NCI-H1694 (cell line): ENCODE measurements at places on chromosomes 5 and 9.

DNA sequence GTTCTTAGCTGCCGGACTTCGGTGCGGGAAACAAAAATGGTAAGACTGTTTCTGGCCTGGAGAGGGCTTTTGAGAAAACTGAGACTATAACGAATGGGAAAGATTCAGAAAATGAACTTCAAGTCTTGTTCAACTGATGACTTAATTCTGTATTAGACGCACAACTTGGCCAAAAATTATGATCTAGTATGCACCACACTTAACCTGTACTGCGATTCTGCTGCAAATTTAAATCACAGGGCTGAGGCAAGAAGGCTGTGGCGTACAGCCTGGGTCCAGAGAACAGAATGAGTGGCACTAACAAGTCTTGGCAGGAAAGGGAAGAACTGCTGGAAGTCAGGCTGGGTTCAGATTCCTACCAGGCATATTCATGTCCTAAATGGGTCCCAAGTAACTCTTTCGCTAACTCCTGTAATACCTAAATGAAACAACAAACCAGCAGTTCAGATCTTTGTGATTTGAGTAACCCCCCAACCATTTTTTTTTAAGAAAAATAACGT, 781 bp upstream of the COL23A1 start:
- no peak for DNase-seq

GRCh38 chr5:147658293-147658932, 124.1 kb downstream of the JAKMIP2 start:
- DNase-seq: no peak

DNA sequence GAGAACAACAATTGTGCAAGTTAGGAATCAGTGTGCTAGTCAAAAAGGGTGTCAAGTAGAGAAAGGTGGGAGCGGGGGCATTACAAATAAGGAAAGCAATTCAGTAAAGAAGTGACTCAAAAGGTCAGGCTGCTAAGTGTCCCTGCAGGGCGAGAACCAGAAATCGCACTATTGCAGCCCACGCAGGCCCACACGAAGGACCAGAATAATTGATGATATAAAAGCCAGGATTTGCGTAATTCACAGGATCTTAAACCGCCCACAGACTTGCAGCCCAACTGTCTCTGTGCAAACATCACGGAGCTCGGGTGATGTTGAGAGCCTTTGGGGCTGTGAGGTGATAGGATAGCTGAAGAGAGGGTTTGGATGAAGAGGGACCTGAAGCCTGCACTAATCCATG, 349.0 kb downstream of the BRINP1 start:
- no peak for DNase-seq

DNA sequence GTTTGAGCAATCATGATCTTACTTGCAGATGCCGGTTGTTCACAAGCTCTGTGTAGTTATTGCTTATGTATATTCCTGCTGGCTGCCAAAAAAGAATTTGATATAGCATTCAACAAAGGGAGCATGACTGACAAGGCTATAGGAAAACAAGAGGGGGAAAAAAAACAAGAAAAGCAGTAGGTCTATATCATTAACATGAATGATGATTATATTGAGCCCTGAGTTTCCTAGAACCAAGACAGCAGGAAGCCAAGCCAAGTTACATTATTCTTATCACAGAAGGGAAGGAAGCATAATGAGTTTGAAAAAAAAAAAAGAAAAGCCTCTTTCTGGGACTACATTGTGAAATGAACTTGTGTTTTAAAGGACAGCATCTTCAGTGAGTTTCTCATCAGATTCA, 41.0 kb downstream of the TSTD2 start:
- no peak for DNase-seq

- no peak for DNase-seq
These were observed 53.4 kb upstream of the RARS1 start for GRCh38 chr5:168432903-168433302.

- no peak for DNase-seq
These were observed 21.1 kb downstream of the ERCC6L2 start for GRCh38 chr9:95896580-95896979.

GRCh38 chr5:16736158-16736995, 119.6 kb upstream of the RETREG1 start:
- DNase-seq: peak; percentile 39

- DNase-seq: no peak
These were observed 19.2 kb upstream of the EXOC3 start for GRCh38 chr5:423626-424261.

DNA sequence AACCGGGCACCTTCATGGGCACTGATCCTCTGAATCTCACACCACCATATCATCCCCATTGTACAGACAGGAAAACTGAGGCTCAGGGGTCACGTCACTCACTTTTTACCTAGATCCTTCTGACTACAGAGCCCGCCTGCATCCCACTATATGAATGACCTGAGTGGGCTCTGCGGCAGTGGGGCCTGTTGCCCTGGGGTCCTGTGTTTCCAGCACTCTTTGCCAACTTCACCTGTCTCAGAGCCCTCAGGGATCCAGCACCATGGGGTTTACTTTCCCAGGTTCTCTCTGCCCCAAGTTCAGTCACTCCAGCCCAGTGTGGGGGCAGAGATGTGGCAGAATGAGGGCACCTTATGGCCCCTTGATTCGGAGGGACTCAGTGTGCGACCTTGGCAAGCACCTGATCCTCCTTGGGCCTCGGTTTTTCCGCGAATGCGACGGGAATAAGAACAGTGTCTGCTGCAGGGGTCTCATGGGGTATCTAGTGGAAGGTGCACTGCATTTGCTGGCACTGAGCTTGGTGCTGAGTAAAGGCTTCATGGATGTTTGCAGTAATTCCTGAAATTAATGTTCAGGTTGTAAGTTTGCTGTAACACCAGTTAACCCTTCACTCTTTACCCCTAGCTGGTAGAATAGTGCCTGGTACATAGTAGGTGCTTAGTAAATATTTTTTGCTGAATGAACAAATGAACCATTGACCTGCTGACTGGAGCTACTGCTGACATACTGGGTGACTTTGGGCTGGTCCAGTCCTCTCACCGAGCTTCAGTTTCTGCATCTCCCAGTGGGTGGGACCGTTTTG, 47.1 kb upstream of the BOD1 start:
- DNase-seq: no peak

- no peak for DNase-seq
These were observed 251.7 kb downstream of the DENND1A start for GRCh38 chr9:123678038-123678877.

- DNase-seq: no peak
These were observed 143.3 kb downstream of the ALDH1A1 start for GRCh38 chr9:72809586-72809985.

DNA sequence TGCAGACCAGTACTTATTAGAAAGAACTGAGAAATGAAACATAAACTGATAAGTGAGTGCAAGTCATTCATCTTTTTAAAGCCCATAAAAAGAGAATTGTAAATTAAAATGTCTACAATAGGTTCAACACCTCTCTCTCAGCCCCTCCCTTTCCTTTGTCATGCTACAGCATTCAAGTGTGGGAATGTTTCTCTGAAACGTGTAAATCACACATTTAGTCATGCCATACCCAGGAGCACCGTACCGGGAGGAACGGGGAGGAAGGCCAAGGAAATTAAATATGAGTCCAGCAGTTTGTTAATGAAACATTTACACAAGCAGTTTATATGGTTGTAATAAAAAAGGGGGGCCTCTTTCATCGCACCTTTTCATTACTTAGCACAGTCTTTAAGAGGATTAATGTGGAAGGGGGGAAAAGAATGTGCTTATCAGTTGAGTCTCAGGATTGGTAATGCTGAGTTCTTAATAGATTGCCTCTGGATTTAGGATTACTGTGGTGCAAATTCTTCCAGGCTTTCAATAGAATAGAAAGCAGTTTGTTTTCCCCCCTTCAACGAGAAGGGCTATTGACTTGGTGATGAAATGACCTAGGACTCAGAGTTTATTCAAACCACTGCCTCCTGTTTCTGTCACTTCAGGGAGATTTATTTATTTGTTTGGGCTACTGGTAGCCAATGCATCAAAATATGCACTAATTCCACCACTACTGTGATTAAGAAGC, 176.0 kb upstream of the ZNF608 start:
- no peak for DNase-seq

DNA sequence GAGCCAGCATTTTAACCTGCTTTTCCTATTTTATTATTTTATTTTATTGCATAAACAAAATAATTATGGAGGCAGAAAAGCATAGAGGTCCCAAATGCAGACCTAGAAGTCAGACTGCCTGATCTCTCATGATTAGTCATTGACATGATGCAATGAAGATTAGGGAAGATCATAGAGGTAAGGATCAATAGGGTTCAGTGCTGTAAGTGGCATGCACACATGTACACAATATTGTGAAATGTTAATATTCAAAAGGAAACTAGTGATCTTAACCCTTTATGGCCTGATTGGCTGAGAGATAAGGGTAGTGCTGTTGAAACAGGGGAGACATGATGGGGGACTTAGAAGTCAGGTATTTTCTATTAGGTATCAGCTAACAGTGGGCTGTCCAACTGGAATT, 1.1 kb upstream of the FRRS1L start:
- no peak for DNase-seq

DNA sequence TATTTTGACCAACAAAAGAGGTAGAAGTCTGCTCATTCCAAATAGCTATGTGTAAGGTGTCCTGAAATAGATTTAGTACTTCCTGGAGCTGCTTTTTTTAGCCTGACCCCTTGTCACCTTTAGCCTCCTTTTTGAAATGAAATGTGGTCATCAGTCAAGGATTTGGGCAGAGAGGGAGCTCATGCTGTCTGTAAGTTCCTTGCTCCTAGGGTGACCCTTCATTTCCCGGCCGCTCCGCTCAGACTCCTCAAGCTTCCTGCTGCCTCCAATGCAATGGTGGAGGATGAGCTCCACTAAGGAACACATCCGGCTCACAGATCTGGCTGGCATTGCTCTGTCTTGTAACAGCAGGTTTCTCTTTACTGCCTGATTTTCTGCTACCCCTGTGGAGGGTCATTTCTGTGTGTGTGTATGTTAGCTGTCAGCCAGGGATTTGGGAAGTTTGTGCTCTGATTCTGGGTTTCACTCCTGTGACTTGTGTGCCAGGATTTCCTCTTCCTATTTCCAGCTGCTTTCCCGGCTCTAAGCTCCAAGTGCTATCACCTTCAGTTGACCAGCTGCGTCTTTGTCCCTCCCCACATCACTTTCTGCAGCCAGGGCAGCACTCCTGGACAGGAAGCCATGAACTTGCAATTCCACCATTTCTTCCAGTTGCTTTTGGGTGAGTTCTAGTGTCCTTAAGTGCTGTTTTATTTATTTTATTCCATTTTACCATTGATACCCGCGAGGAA, 265.9 kb downstream of the ICE1 start:
- DNase-seq: no peak

GRCh38 chr9:92173318-92173717, 58.1 kb upstream of the SPTLC1 start:
- no peak for DNase-seq

DNA sequence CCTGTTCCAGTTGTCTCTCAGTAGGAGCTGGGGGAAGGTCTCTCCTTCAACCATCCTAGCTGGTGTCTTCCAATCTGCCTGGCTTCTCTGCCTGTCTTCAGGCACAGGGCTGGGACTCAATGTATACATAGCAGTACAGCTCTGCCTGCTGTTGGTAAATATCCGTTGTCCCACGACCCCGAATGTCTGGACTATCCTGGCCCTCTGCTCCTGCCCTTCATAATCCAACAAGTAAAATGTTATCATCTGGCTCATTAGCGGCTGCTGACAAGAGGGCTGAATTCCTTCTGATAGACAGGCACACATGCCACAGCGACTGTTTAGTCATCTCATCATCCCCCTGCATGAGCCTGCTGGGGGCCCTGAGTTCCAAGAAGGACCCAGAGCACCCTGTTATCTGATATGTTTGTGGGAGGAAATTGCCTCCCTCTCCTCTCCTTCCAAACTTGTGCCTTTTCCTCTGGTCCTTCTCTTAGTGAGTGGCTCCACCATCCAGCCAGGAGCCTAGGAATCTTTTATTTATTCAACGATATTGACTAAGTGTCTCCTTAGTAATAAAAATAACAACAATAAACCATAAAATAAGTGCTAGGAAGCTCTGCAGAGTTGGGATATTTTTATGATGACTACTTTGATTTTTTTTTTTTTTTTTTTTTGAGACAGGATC, 29.5 kb upstream of the TGFBR1 start:
- DNase-seq: no peak

DNA sequence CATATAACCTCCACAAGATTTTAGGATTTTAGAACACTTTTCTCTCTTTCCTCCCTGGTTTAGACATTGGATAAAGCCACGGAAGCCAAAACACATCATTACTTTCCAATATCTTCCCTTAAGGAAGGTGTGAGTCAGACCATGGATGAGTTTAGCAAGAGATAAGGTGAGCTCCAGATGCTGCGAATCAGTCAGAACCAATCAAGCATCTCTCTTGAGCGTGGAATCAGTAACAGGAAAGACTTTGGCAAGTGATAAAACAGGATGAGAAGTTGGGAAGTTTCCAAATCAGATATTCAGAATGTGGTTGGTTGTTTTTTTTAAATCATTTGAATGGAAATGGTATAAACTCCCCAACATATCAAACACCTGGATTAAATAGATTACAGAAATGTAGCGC, 397.8 kb downstream of the EFNA5 start:
- no peak for DNase-seq

DNA sequence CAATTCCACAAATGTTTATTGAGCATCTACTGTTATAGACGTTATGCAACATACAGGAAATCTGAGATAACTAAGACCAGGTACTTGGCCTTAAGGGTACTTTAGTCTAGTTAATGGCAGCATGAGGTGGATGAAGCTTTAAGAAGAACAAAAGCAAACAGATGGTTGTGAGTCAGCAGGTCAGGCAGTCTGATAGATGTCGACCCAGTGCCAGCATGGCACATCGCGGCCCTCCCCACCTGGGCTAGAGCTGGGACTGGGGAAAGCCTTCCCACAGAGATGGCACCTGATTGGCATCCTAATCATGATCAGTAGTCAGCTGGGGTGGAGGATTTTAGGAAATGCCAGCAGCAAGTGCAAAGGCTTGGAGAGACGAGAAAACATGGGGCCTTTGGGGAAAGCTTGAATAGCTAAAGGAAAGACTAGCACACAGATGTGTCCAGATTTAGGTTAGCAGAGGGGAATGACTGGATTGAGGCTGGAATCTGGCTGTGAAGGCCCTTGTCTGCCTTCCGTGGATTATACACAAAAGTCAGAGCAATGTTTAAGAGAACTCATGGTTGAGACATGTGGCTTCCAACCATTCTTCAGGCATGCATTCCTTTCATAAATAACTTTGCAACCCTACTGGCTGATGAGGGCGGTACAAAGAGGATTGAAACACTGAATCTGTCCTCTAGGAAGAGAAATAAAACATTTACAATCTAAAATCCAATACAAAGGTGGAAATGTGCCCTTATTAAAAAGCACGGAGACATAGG, 395.4 kb upstream of the WWC1 start:
- no peak for DNase-seq

- no peak for DNase-seq
These were observed 322.3 kb upstream of the ISL1 start for GRCh38 chr5:51060953-51061352.

- DNase-seq: no peak
These were observed 44.1 kb upstream of the SHISAL2B start for GRCh38 chr5:64646169-64646568.

GRCh38 chr9:122453677-122454135, 24.0 kb downstream of the OR1J1 start:
- DNase-seq: no peak

- no peak for DNase-seq
These were observed 29.9 kb downstream of the BTNL9 start for GRCh38 chr5:181069767-181070491.

- DNase-seq: no peak
These were observed 101.0 kb upstream of the SMC2 start for GRCh38 chr9:103992938-103993579.

GRCh38 chr9:126939821-126940221, 25.2 kb downstream of the RALGPS1 start:
- DNase-seq: no peak
